C1 segment of cervical spinal cord (tissue), 14 donors: ENCODE measurements at places on chromosomes 1 and 21.

DNA sequence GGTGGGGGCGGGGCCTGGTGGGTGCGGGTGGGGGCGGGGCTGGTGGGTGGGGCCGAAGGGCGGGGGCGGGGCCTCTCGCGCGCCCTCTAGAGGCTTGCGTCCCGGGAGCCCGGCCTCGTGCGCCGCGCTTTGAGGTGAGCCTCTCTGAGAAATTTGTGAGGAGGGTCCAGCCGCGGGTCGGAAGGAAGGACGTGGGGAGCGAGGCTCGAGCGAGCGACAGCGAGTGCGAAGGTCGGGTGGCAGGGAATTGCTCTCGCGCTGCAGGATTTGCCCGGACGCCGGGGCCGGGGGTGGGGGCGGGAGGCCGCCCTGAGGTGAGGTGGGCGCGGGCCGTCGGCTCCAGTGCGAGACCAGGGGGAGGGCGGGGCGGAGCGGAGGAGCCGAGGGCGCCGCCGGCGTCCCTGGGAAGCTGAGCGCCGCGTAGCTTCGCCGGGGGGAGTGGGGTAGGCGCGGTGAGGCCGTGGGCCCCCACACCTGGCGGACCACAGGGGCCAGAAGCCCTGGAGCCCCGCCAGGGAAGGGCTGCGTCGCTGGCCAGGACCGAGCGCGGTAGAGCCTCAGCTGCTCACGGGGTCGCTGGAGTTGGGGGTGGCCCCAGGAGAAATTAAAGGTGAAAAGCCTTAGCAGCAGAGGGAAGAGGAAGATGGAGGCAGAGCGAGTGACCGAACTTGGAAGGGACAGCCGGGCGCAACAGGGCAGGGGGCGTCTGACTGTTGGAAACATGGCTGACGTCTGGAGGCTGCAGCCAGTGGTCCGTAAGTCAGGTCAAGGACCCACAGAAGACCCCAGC, 754 bp upstream of the LSS start:
- no peak for DNase-seq

DNA sequence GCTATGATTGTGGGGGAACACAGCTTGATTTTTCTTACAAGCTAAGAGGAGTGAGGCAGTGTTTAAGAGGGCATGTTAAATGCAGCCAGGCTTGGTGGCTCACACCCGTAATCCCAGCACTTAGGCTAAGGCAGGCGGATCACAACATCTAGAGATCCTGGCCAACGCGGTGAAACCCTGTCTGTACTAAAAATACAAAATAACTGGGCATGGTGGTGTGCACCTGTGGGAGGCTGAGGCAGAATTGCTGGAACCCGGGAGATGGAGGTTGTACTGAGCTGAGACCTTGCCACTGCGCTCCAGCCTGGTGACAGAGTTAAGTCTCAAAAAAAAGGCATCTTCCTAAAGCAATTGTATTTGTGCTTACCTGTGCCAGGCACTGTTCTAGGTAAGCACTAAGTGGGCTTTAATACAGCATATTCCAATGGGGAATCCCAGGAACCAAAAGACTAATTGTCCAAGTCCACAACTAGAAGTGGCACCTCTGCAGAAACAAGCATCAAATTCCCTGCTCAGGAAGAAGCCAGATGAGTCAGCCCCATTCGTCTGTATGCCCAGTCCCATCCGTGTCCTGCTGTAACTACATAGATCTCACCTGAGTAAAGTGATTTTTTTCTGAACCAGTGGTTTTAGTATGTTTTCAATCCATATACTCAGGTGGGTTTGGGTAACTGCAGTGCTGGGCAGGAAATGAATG, 4.6 kb downstream of the RCC1 start:
- no peak for DNase-seq

DNA sequence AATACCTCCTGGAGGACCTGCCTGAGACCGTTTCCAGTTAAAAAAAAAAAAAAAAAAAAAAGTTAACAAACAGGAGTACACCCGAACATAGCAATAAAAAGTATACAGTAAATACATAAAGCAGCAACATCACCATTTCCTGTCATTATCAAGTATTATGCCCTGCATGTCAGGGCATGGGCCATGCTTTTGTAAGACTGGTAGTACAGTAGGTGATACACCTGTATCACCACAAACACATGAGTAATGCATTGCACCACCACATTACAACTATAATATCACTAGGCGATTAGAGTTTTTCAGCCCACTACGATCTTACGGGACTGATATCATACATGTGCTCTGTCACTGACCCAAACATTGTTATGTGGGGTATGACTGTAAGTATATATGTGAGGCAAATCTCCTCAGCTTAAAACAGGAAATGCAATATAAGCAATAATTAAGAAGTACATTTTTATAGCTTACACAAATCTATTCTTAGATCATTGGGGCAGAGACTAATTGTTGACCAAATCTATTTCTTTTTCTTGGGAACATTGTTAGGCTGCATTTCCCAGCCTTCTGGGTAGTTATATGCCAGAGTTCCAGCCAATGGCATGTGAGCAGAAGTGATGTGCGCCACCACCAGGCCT, 98.1 kb downstream of the PLD5 start:
- DNase-seq, result no peak

DNA sequence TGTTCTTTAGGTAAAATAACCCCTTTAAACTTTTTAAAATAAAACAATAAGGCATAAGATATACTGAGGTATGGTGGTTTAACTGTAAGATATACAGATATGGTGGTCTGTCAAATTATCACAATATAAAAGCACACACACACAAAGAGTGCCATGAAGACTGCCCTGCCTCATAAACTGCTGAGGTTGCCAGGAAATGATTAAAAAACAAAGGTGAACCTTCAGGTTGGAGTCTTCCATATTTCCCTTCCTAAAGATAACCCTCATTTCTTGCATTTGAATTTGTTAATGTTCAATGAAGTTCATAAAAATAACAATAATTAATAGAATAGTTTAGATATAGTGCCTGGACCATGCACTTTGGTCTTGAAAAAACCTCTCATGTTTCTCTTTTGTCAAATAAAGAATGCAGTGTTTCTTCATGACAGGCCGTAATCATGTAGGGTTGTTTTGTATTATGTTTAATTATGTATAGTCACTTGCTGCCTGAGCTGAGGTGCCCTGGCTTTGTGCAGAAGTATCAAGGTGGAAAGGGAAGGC, 123.6 kb upstream of the B3GALT2 start:
- DNase-seq, result no peak

- DNase-seq, result no peak
Measured at GRCh38 chr21:28393279-28393678, 599.4 kb downstream of the LTN1 start.

- DNase-seq, result no peak
Measured at GRCh38 chr1:204921855-204922516, 51.3 kb downstream of the NFASC start.

DNA sequence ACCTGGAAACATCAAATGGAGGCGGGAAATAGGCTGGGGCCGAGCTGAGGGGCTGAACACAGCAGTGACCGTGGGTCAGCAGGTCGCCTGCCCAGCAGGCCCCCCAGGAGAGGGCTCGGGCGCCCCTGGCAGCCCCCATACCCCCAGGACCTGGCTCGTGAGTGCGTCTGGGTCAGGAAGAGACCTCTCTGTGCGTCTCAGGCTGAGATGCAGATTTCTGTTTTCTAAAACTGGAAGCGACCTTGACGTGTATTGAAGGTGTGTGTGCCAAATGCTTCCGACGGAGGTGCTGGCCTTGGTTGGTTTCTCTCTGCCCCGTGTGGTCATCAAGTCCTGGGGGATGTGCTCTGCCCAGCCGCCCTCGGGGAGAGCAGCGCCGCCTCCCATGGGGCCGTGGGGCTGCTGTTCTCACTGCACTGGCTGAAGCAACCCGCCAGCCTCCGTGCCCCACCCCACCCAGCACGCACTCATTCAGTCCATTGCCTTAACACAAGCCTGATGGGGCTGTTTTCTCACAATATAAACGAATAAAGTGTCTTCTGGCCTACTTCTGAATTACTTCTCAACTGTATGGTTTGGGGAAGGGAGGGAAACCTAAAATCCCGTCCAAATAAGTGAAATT, 7.4 kb downstream of the PEX10 start:
- no peak for DNase-seq

GRCh38 chr1:44294588-44295007, 60.5 kb downstream of the ERI3 start:
- peak; percentile 22 for DNase-seq

DNA sequence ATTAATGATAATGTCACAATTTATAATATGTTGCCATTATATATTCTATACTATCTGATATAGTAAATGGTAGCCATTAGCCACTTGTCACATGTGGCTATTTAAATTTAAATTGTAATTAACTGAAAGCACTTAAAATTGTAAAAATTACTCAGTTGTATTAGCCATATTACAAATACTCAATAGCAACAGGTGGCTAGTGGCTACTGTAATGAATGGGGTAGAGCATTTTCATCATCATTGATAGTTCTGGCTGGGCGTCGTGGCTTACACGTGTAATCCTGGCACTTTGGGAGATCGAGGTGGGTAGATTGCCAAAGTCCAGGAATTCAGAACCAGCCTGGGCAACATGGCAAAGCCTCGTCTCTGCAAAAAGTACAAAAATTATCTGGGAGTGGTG, 16.5 kb downstream of the ZBTB37 start:
- DNase-seq, result no peak
